ENCODE measurements at places on chromosomes 11 and 22. TPM values are rescaled to one million over a fixed set of nuclear protein-coding genes. Genes with fewer than 3 reads are reported as not detected.

GRCh38 chr11:46492532-46492931, 101.0 kb upstream of the CHRM4 start:
- H3K4me3 ChIP-seq, result no peak overlapping the region
- no peaks in the 10 kb centered on the region for H3K27me3 ChIP-seq
- H3K36me3 ChIP-seq, result peaks cover 10% of the 10 kb centered on the region
- peaks cover 8% of the 10 kb centered on the region for H3K4me1 ChIP-seq
- no peak for DNase-seq

- H3K4me3 ChIP-seq, result no peak overlapping the region
- H3K27me3 ChIP-seq, result peaks cover 2% of the 10 kb centered on the region
- H3K4me1 ChIP-seq, result peaks cover 14% of the 10 kb centered on the region
- H3K27ac ChIP-seq, result no peak overlapping the region
- H3K36me3 ChIP-seq, result no peaks in the 10 kb centered on the region
- no peak for DNase-seq
Observed at GRCh38 chr11:67374571-67375281, 1.3 kb upstream of the CLCF1 start.

DNA sequence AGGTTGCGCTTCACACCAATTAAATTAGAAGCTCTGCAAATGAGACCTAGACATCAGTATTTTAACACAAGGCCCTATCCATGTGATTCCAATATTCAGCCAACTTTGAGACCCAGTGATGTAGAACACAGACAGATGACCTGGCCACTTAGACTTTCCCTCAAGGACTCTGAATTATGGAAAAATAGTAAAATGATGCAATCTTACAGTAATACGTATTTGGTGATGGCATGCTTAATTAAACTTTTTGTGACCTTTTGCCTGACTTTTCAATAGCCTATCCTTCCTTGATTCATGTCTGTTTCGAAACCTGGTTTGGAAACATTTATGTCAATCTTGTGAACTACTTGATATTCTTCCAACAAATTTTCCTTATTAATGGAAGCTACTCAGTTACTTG, 521.2 kb downstream of the KCNA4 start:
- DNase-seq, result no peak
- no peaks in the 10 kb centered on the region for H3K36me3 ChIP-seq
- H3K4me1 ChIP-seq, result no peaks in the 10 kb centered on the region

DNA sequence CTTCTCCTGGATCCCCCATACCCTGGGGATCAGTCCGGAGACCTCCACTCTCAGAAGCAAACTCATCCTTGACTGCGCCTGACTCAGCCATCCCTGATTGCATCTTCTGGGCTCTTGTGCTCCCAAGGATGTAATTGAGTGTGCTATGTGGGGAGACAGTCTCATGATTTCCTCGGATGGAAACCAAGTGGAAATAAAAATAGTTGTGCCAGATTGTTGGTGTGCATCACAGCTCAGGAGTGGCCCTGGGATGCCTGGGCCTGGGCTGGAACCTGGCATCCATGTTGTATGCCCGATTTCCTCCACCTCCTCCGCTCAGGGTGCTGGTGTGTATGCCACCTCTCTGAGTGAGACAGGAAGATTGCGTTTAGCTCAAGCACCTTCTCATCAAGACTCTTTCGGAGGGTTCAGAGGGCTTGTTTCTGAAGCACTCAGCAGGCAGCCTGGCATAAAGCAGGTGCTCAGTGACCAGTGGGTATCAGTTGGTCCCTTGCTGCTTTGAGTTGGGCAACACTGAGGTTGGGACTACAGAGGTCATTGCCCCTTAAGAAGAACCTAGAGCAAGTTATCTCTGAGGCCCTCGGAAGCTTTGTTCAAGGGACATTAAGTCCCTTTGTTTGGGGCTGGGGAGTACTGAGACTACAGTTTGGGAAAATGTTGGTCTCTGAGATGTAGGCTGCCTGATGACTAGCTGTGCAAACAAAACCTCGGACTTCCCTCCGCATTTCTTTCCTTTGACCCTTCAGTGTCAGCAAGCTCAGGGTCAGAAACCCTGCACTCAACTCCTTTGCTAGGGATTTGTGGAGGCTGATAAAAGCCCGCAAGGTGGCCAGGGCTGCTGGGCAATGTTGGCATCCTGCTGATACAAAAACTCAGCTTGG, 24.8 kb upstream of the MICAL2 start:
- H3K27me3 ChIP-seq, result no peaks in the 10 kb centered on the region
- DNase-seq, result no peak
- H3K36me3 ChIP-seq, result no peaks in the 10 kb centered on the region

GRCh38 chr22:21790359-21790758, 54.8 kb upstream of the YPEL1 start:
- no peaks in the 10 kb centered on the region for H3K27me3 ChIP-seq
- peaks cover 8% of the 10 kb centered on the region for H3K4me1 ChIP-seq
- DNase-seq, result no peak
- H3K4me3 ChIP-seq, result no peak overlapping the region
- peaks cover 8% of the 10 kb centered on the region for H3K36me3 ChIP-seq
- no peak overlapping the region for H3K27ac ChIP-seq

The SLC22A8 gene
- not detected for total RNA-seq

DNA sequence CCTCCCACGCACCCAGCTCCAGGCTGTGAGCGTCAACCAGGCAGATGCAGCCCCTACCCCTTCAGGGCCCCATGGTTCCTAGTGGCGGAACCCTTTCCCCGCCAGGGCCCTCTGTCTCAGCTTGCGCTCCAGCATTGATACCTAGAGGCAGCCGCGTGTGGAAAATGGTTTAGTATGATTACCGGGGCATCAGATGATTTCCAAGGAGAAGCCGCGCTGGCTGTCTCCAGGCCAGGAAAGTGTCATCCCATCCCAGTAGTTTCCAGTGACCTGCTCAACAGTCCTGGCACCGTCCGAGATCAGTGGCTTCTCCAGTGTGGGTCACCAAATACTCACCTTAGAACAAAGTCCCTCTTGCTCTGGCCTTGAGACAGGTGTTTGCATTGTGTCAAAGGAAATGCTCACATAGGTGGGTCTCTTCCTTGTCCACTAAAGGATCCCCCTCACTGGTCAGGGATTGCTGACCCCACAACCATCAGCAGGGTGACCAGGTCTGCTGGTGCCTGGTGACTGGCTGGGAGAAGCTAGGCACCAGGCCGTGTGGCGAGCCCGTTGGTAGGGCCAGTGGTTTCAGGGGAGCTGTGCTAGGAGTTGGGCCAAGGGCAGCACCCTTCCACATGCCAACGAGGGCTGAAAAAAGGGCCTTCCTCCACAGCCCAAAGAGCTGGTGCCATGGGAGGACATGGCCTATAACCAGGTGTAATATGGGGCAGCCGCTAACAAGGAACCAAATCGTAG, 109.4 kb downstream of the MORC2 start:
- no peaks in the 10 kb centered on the region for H3K36me3 ChIP-seq
- H3K27ac ChIP-seq, result no peak overlapping the region
- no peak for DNase-seq
- H3K27me3 ChIP-seq, result no peaks in the 10 kb centered on the region
- no peaks in the 10 kb centered on the region for H3K4me1 ChIP-seq

DNA sequence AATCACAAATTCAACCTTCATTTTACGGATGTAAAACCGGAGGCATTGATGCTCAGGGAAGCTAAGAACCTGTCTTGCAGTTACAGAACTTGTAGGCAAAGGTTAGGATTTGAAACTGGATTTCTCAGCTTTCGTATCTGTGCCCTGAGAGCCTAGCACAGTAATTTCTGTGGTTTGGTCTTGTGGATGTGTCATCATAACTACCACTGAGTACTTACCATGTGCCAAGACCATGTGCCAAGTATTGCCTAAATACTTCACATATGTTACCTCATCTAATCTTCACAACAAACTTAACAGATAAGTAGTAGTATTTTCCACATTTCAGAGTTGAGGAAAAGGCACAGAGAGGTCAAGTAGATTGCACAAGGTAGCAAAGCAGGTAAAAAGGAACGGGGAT, 140.7 kb downstream of the NXPE2 start:
- H3K4me3 ChIP-seq, result no peak overlapping the region
- H3K4me1 ChIP-seq, result no peaks in the 10 kb centered on the region
- H3K27me3 ChIP-seq, result no peaks in the 10 kb centered on the region

The SHISAL1 gene
- total RNA-seq, result not detected

- no peaks in the 10 kb centered on the region for H3K27me3 ChIP-seq
- H3K36me3 ChIP-seq, result no peaks in the 10 kb centered on the region
- no peaks in the 10 kb centered on the region for H3K4me1 ChIP-seq
- no peak for DNase-seq
- H3K4me3 ChIP-seq, result no peak overlapping the region
Observed at GRCh38 chr22:24474649-24475255, 20.4 kb upstream of the UPB1 start.

GRCh38 chr22:17110791-17111550, 10.2 kb downstream of the TMEM121B start:
- no peaks in the 10 kb centered on the region for H3K4me1 ChIP-seq
- DNase-seq, result no peak
- H3K4me3 ChIP-seq, result no peak overlapping the region
- no peak overlapping the region for H3K27ac ChIP-seq
- peaks cover 6% of the 10 kb centered on the region for H3K36me3 ChIP-seq

DNA sequence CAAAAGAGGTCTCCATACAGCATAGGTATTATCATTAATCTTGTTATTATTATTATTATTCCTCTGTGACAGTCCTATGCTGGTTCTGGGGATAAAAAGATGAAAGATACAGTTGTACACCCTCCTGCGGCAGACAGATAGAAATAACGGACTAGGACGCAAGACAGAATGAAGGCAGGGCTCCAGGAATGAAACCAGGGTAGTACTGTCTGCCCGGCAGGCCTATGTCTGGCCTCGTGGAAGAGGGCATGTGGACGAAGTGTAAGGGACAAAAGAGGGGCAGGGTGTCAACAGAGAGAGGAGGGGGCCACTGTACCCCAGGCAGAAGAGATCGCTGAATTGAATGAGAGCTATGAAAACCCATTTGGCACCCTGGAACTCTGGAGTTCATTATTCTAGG, 25.2 kb downstream of the DSCAML1 start:
- H3K27ac ChIP-seq, result no peak overlapping the region
- no peaks in the 10 kb centered on the region for H3K4me1 ChIP-seq
- no peaks in the 10 kb centered on the region for H3K36me3 ChIP-seq
- peaks cover 3% of the 10 kb centered on the region for H3K27me3 ChIP-seq

DNA sequence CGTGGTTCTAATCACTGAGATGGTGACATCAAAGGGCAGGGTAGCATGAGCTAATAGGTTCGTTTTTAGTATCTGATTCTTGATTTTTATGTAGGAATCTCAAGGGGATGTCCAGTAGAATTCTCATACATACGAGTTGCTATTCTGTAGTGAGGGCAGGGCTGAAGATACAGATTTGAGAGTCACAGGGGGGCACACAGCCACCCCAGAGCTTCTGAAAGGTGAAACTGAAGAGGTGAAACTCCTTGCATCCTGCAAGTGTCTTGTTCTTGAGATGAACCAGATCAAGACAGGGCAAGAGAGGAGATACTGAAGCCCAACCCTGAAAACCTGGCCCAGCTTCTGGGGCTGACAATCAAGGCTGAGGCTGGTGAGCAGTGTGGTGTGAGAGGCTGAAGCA, 35.6 kb upstream of the TMEM123 start:
- H3K4me3 ChIP-seq, result no peak overlapping the region
- no peak overlapping the region for H3K27ac ChIP-seq
- no peak for DNase-seq
- peaks cover 18% of the 10 kb centered on the region for H3K4me1 ChIP-seq

- no peak overlapping the region for H3K27ac ChIP-seq
- no peaks in the 10 kb centered on the region for H3K4me1 ChIP-seq
- H3K27me3 ChIP-seq, result no peaks in the 10 kb centered on the region
- no peaks in the 10 kb centered on the region for H3K36me3 ChIP-seq
- no peak for DNase-seq
- H3K4me3 ChIP-seq, result no peak overlapping the region
Observed at GRCh38 chr11:113148652-113149051, 165.7 kb upstream of the TTC12 start.
